ENCODE measurements at places on chromosomes 5 and 9.

DNA sequence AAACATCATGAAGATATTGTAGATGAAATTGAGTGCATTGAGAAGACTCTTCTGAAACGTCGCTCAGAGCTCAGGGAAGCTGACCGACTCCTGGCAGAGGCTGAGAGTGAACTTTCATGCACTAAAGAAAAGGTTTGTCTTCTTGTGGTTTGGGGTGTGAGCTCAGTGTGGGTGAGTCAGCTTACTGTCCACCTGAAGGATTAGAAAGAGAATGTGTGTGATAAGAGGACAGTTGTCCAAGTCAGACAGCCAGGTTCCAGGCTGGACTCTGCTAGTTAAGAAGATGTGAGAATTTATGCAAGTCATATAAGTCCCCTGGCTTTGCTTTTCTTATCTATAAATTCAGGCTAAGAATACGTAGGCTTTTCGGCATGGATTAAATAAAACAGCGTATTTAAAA lies 46.9 kb downstream of the RAB14 start:
- no peak for DNase-seq

- no peak for DNase-seq
Observed at GRCh38 chr9:100724886-100725285, 147.0 kb downstream of the CAVIN4 start.

DNA sequence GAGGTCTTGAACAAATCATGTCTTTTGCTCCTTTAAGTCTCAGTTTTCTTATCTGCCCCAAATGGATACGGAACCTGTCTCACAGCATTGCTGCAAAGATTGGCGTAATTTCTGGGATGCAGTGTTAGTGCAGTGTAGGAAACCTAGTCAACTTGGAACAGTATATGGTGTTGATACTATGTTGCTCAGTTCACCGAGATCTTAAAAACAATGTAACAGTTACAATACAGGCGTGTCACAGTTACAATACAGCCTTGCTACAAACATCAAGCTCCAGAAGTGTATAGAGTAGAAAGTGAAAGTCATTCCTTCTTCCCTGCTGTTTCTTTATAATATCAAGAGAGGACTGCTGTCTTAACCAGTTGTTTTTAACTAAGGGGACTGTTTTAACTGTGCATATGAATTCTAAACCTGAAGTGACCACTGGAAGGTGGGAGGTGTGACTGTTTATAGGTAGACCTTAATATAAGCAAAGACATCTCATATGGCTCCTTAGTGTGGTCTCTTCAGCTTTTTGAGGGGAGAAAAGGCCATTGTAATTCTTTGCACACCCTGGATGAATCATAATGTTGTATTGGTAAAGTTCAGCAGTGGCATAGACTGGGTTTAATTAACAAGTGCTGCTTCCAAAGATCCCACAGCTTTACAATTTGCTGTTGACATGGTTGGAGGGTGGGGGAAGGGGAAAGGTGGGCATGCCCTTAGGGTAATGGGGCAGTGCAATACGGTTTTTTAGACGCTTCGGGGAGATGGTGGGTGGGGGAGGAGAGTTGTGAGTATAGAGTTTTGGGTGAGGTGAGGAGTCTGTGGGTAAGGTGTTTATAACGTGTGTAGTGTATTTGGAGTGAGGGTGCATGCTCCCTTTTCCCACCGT lies 12.9 kb downstream of the PRRC2B start:
- DNase-seq: no peak

DNA sequence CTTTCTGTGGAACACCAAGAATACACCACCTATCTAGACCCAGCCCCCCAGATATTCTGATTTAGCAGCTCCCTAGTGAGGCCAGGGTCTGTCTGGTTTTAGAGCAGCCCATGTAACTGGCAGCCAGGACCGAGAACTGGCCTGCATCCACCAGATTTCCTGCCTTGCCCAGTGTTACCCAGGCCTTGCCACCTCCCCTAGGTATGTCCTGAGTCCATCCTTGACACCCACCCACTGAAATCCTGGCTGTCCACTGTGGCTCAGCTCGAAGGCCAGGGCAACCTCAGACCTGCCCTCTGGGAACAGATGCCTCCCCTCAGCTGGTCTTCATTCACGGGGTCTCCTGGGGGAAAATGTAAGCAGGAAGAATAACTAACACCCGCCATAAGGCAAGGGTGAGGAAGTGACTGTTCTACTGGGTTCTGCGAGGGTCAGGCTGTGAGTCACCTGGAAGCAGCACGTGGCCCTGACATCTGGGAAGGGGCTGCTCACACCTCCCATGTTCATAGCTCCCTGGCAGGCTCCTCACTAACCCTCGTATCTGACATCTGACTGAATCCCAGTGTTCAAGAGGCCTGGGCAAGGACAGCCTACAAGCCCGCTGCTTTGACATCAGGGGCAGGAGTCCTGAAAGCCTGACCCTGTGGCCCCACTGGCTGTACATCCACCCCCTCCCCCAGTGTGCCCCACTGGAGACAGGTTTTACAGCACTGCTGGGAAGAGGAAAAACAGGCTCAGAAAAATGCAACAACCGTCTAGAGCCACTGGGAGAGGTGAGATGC lies 72.7 kb downstream of the SEMA4D start:
- no peak for DNase-seq

DNA sequence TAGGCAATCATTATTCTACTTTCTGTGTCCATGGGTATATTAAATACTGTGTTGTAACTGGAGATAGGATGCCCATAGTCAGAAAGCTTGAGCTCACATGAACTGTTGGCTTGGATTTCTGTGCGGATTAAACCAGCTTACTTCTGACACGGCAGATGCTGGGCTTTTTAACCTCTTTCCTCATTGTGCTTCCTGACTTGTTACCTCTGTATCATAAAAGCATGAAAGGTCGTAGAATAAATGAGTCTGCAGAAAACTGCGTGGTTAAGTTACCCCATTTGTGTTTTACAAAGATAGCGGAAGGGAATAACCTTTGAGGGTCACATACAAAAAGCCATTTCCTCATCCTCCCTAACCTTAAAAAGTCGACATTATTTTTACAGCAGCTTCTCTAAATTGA lies 199.5 kb upstream of the DMRT1 start:
- no peak for DNase-seq

GRCh38 chr5:154997746-154998145 lies 15.8 kb upstream of the KIF4B start:
- DNase-seq: no peak
